ENCODE measurements at places on chromosomes 12 and 14.

- no peak for DNase-seq
Observed at GRCh38 chr12:82182601-82183190, 175.5 kb downstream of the CCDC59 start.

GRCh38 chr12:91846466-91847055 lies 299.1 kb downstream of the BTG1 start:
- DNase-seq, result no peak

DNA sequence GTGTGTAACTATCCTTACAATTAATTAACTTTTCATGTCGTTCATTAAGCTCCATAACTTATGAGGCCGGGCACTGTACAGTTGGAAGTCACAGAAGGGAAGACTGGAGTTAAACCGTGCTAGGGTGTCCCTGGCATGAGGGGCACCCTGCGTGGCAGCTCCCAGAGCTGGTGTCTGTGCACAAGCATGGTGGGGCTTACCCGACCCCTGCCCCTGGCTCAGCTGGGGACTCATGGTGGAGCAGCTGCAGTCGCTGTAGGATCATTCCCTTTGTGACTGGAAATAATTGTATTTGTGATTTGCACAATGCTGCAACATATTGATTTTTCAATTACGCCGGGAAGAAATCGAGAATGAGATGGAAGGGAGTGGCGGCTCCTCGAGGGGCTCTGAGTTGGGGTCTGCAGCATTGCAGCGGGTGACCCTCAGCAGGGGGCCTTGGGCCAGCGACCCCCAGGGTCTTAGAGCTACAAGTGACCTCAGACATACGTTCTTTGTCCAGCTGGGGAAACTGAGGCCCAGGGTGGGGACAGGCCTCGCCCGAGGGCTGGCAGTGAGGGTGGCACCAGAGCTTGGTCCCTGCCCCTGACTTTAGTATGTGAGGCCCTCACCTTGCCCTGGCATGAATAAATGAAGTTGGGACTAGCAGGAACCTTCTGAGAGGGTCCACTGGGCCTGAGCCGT lies 125.4 kb downstream of the KIF26A start:
- no peak for DNase-seq

DNA sequence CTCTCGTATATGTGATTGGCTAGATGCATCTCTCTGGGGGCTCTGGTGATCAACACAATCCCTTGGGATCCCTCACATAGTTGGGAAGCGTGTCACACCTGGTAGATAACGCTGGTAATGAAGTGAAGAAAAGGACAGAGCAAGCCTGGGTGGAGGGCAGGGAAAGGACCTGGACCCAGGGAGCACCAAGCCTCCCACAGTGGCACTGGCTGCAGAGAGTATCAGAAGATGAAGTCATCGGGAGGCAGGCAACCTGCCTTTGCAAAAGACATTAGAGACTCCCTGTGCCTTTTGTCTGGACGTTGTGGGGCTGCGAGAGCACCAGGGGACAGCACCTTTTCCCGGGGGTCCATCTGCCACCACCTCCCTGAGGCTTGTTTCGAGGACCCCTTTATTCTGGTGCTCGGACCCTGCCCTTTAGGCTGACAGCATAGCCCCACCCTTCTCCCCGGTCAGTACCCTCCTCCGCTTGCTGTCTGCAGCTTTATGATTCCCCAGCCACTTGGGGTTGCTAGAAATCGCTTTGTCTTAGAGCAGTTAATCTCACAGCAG lies 116.4 kb downstream of the EML1 start:
- DNase-seq, result no peak

- DNase-seq, result no peak
Observed at GRCh38 chr12:90233168-90234100, 524.8 kb upstream of the ATP2B1 start.

- DNase-seq, result no peak
Observed at GRCh38 chr14:53384536-53384935, 231.4 kb upstream of the DDHD1 start.

DNA sequence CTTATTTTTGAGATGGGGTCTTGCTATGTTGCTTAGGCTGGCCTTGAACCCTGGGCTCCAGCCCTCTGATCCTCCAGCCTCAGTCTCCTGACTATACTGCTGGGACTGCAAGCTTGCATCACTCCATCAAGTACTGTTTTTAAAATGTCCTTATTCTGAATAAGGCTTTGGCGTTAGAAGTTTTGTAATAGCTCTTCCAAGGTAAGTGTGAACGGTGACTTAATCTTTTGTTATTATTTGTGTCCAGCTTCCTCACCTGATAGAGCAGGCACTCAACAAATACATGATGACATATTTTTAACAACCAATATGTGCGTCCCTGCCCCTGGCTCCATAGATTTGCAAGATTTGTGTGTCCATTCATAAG lies 1.4 kb downstream of the C1RL start:
- DNase-seq, result no peak

GRCh38 chr14:103185051-103186029 lies 62.1 kb downstream of the TNFAIP2 start:
- DNase-seq, result no peak

GRCh38 chr12:41034686-41035085 lies 153.4 kb upstream of the PDZRN4 start:
- DNase-seq, result no peak

DNA sequence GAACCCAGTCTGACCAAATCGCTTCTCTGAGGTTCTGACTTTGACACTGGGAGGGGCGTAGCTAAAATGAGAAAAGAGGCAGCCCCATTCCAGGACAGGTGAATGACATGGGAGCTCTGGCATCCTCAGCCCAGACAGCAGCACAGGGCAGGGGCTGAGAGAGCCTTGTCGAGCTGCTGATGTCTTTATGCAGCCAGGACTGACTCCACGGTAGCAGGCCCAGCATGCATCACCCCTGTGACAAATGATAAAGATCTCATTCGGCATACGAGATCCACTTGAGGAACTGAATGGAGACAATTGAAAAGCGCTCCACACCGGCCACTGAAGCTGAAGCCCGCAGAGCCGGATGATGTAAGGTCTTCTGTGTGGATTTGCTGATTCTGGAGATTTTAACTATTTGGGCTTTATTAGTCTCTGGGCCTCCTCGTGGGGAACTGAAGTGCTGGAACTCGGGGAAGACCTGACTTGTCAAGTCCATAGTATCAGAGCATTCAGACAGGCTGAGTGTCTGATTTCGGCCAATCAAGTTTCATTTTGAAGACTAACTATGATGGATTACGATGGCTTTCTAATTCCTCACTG lies 56.9 kb upstream of the MAP1LC3B2 start:
- DNase-seq, result no peak

GRCh38 chr12:22266101-22266500 lies 68.4 kb downstream of the ST8SIA1 start:
- no peak for DNase-seq

DNA sequence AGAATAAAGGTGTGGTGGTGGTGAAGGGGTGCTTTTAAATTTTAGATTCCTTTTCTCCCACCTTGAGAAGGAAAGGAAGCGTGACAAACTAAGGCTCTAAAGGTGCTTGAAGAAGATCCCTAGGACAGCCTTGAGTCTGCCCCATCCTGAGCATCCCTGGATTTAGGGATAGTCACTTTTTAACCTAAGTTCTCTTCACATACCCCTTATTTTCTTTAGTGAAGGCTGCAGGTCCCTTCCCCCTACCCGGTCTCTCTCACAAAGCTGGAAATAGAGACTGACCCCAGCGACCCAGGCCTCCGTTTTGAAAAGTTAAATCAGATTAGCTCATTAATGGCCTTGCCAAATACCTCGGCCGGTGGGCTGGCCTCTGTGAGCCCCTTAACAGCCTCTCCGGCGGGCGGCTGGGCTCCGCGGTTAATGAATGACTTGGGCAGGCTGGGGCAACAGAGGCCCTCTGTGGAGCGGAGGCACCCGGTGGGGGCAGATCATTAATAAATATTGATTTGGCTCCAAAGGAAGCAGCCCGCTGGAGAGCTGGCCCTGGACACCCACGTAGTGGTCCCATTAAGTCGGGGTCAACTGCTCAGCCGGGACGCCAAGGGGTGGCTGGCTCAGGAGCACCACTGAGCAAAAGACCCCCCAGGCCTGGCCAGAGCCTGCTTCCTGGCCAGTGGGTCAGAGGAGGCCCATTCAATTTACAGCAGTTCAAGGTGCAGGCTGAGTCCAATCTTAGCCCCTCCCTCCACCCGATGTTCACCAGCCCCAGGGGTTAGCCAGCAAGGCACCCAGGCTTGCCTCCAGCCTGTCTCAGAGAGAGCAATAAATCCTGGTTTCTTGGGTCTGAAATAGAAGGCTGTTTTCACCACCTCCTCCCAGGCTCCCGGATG lies 31.8 kb downstream of the PAH start:
- DNase-seq, result no peak

DNA sequence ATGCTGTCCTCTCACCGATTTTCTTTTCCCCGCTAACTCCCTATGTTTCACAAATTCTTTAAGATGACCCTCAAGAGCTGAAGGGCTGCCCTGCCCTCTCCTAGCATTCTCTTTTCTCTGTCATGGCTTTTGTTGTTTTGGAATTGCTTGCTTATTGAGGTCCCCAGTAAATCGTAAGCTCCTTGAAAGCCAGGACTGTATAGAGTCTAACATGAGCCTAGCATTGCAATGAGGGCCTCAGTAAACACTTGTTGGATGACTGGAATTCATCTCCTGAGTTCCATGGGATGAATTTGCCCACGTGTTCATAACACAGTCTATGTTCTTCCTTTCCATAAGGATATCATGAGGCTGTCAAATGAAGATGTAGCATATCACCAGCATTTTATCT lies 92.2 kb downstream of the APAF1 start:
- no peak for DNase-seq

DNA sequence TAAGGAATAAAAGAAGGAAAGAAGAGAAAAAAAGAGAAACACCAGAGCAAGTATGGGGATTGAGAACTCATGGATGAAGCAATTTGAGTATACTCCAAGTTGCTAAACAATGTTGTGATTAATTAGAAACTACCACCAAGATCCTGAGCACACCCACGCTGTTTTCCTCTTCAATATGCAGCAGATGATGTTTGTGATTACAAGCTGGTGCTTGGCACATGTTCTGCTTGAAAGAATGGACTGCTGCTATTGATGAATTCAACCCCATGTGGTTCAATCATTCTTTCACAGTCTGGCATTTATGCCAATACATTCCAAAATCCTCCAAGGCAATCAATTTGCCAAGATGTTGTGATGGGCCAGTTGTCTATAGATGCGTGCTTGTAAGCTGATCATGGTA lies 146.8 kb downstream of the SLC2A13 start:
- no peak for DNase-seq

DNA sequence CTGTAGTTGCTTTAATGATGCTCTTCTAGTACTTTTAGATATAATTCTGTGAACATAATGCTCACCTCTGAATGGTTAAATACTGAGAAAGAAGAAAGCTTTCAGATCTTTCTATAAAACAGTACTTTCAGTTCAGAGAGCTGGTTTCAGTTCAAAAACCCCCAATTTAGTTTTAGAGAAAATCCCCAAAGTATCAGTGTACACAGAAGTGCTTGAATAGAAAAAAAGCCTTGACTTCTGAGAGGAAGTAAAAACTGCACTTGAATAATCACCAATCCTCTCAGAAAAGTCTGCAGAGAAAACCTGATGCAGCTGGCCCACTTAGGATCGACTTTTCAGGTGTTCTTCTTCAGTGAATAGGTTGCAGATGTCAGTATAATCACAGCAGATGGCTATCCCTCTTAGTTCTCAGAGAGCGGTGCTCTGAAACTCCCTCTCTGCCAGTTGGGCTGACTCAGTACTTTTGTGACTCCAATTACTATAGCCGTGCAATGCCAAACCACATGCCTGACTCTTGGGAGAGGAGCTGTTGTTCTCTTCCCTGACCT lies 616.3 kb downstream of the LRFN5 start:
- DNase-seq, result no peak

GRCh38 chr12:77777274-77777673 lies 53.4 kb upstream of the NAV3 start:
- no peak for DNase-seq

GRCh38 chr14:86788224-86788623 lies 1204.8 kb downstream of the GALC start:
- DNase-seq, result no peak

- no peak for DNase-seq
Observed at GRCh38 chr12:109309381-109310246, 530 bp upstream of the FOXN4 start.

DNA sequence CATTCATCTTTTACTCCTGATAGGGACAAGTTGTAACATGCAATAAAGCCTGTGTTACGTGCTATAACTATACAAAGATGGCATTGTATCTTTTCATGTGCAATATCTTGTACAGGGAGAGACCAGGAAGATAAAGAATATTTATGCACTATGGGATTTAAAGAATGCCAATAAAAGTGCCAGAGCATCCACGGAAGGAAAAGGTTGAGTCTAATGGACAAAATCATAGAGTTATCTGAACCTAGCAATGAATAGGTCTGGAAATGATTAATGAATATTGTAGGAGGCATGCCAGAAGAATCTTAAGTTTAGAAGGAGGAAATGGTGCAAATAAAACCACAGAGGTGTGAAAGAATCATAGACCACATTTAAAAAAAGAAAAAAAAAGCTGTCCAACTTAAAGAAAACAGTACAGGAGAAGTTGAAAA lies 263.9 kb downstream of the KCNC2 start:
- DNase-seq, result no peak

GRCh38 chr12:32051511-32052211 lies 55.0 kb upstream of the BICD1 start:
- no peak for DNase-seq

DNA sequence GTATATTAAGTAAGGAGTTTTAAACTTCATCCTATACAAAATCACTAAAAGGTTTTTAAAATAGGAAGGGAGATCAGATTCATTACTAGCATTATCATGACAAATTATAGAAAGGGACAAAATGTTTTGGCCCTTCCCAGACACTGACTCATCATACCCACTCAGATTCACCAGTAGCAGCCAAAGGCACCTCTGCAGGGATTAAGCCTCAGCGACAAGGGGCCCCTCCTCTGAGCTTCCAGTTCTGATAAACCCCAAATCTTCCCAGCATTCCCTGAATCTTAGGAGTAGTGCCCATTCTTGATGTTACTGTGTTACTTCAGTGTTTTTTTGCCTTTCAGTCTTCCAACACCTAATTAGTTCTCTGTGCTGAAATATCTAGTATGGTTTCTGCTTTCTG lies 14.5 kb downstream of the KRAS start:
- no peak for DNase-seq

- no peak for DNase-seq
Observed at GRCh38 chr14:60303745-60304144, 54.7 kb downstream of the PPM1A start.

DNA sequence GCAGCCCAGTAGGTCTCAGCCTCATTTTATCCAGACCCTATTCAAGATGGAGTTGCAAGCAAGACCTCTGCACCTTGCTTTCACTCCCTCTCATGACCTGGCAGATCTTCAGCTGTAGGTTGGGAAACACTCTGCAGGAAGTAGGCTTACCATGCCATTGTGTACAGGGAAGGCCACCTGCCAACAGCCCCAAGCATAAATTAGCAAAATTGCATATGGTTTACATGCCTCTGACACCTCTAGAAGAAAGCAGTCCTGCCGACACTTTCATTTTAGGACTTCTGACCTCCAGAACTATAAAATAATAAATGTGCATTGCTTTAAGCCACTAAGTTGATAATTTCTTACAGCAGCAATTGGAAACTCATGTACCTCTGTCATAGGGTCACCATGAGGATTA lies 96.9 kb downstream of the SLC15A4 start:
- DNase-seq, result no peak

Measured in thymus (tissue), 14 donors.